Endothelial cell of umbilical vein (primary cell): ENCODE measurements at places on chromosomes 3 and 15. TPM values are rescaled to one million over a fixed set of nuclear protein-coding genes. Genes with fewer than 3 reads are reported as not detected.

DNA sequence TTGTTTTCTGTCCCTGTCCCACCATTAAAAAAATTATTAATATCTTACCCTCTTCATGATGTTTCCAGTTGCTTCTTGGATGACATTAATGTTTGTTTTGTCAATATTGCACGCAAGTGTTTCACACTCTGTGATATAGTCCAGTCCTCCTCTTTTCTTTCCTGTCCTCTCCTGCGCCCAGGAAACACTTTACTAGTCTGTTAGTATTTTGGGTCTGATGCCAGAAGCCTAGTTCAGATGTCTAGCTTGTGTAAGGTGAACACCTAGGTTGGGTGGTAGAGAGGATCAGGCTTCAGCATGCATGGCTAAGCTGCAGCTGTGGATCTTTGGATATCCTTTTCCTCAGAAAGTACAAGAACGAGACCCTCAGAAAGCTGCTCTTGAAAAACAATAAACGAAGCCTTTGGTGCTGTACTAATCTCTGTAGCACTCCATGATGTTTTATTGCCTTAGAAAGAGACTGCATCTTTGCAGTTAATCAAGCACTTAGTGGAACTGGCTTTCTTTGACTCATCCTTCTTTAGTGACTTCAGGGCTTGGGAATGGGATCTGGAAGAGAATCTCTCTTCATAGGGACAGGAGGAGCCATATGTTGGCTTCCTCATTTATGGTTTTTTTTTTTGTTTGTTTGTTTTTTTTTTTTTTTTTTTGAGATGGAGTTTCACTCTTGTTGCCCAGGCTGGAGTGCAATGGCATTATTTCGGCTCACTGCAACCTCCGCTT, 253.4 kb downstream of the LPP start:
- DNase-seq: no peak

DNA sequence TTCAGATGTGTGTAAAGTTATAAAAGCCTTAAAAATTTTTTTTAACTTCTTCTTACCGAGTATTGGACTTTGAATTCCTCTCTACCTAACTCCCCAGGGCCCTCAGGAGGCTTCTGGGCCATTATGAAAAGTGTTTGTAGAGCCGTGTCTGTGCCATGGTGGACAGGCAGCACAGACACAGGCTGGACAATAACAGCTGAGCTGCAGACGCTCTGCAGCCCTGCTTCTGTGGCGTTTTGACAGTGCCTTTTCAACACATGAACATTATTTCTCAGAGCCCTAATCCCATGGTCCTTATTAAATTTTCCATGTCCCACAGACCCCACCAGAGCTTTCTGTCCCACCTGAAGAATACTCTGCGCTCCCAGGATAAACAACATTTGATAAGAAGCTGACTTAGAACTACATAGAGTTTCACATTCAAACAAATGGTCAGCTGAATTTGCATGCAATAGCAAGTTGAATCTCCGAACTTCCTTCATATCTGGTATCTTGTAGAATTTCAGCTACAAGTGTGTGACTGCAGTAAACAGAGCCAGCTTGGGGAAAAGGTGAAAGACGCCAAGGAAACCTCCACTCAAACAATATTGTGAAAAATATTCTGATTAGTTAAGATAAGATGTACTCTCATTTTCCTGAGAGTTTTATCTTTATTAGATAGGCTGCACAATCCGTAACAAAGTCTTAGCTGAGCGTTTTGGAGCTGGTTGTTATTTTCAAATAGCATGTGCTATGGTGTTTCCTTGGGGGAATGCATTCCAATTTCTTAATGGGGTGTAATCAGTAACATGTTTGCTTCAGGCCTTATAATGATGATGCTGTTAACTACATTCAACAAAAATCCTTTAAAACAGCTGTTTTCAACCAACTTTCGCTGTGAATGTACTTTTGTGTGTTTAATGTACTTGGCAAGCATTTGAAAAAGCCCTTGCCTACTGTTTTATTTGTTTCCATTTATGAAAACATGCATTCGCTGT, 378.2 kb downstream of the MECOM start:
- no peak for DNase-seq

DNA sequence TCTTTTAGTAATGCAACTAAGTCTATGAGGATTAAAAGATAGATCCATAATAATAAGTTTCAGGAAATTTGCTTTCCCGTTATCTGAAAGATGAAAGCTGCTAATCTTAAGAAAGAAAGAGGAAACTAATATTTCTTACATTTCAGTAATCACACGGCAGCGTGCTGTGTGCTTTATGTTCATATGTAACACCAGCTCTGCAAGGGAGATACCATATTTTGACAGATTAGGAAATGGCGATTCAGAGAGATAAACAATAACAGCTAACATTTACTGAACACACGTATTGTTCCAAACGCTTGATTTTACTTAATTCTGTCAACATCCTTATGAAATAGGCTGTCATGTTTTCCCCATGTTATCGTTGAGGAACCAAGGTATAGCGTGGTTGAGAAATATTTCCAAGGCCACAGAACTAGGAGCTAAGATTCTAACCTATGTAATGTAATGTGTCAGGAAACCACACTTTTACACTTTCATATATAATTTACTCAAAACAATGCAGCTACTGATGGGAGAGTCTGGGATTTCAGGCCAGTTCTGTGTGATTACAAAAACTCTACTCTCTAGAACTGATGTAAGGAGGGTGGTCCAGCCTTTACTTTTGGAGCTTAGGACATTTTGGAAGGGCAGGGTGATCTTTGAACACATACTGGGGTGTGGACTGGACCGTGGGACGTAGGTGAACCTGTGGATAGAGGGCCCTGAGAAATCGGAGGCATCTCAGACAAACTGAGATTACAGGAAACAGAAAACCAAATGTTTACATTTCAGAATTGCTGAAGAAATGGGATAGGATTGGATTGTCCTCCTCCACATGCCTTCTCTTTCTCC, 100.6 kb downstream of the IL1RAP start:
- DNase-seq: no peak

DNA sequence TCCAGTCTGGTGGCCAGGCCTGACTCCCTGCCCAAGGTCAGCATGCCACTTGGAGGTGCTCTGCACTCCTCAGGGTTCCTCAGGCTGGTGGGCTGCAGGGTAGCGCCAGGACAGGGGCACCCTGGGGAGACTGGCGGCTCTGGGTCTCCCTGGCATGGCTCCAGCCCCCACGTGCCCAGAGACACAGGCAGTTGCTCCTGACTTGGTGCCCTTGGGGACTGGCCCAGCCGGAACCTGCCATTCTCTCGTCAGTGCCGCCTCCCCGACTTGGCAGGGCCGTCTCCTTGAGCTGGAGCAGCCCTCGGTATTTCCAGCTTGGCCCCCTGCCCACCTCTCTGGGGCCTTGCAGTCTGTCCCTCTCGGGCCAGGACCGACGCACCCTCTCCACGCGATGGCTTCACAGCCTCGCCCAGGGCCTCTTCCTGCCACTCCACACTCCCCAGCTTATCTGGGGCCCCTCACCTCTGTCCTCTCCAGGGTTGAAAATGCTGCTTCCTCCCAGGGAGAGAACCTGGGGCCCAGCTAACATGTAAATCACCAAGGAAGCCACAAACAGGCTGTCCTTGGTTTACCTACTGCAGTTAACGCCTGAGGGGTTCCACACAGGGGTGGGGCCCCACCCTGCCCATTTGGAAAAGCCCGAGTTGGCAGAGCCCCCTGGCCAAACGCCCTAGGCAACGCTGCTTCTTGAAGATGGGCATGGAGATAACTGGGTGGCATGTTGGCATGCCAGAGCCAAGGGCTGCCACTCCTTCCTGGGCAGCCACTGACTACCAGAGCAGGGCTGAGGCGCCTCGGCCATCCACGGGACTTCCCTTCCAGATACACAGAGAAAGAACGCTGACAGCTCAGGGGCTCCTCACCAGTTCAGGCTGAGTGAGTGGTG, 61.4 kb downstream of the SMAD6 start:
- DNase-seq: peak; percentile 54

- DNase-seq: no peak
These were observed 114.4 kb downstream of the CHSY1 start for GRCh38 chr15:101137312-101137940.

DNA sequence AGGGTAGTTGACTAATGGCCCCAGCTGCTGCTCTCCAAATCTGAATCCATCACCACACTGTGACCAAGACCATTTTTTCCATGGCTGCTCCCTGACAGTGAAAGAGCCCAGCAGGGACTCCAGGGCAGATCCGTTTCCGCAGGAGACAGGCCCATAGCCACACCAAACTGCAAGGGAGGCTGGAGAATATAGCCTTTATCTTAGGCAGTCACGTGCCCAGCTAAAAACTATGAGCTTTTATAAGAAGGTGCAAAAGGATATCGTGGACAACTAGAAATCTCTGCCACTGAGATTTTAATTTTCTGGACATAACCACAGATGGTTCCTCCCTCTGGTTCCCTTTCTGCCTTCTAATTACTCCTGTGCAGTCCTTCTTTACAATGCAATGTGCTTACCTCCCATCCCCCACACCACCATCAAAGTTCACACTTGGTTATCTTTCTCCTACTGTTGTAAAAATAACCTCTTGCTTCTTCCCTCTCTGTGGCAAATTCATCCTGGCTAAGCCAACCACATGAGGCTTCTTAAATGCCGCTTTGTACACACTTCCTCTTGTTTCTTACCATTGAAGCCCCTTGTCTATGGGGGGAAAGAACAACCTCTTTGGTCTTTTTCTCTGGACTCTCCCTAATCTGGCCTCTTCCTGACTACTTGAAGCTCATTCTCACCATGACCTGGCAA, 233.7 kb downstream of the SHQ1 start:
- no peak for DNase-seq

- peak; percentile 49 for DNase-seq
These were observed at the start of gene CRTC3 for GRCh38 chr15:90529371-90530249. Gene CRTC3, plus strand, starts transcription at chr15:90529923. Its CDS starts 149 bp downstream, at chr15:90530072.

DNA sequence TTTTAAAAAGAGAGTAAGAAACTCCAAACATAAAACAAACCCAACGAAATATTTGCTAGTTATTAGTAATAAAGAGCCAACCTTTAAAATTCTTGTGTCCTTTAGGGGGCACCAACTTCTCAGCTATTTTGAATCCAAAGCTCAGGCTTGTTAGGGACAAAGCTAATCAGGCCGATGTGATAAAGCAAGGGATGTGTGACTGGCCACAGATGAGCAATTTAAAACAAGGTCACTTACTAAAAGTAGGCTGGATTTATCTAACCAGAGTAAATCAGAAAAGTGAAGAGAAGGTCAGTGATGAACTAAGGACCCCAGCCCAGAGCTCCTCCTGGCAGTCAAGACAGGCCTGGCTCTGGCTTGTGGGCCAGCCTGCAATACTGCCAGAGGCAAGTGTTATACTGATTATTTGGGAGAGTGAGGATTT, 108.5 kb downstream of the CYP19A1 start:
- DNase-seq: peak; percentile 37

DNA sequence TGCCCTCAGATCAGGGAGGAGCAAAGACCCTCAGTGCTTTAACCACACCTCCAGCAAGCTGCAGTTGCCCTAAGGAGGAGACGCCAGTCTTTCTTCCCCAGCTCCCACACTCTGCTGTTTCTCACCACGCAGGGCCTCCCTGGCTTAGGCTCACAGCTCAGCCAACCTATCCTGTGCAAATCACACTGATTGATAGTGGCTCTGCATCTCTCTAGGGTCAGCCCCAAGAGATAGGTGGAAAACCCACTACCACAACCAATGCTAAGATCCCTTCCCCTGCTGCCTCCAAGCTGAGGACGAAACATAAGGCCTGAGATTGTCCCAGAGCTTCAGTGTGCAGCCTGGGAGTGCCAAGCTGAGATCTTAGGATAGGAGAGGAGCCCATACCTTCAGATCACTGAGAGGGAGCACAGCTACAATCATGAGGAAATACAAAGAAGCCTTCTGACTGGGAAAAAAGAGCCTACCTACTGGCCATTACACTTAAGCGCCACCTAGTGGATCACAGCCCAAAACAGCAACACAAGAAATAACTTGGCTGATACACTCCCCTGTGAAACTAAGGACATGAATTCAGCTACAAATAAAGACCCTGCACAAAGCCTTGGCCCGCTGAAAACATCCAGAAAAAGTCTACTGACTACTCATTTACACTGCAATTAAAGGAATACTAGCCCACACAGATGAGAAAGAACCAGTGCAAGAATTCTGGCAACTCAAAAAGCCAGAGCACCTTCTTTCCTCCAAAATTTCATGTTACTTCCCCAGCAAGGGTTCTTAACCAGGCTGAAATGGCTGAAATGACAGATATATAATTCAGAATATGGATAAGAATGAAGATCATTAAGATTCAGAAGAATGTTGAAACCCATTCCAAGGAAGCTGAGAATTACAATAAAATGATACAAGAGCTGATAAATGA, 271.5 kb upstream of the DCBLD2 start:
- peak; percentile 76 for DNase-seq

DNA sequence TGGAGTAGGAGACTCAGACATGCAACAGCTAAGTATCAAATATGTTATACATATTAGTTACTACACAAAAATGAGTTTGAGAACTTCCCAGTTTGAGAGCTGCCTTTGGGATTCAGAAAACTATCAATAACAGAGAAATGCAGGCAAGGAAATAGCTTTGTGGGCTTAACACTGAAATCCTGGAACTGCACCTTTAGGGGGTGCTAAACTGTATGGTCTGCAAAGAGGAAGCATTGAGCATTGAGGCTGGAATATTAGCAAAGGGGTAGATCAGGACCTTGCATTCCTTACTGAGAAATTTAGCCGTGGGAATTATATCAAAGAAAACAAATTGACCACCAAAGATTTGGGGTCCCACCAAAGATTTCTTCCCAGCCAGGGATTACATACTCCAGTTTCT, 580.0 kb downstream of the ZNF385D start:
- DNase-seq: no peak

Gene FOXL2
- 0.03 TPM in 1 of 2 replicates, not detected in the other for polyA plus RNA-seq
